Karpas-422 (cell line): ENCODE measurements at places on chromosomes 6 and 20. TPM values are rescaled to one million over a fixed set of nuclear protein-coding genes. Genes with fewer than 3 reads are reported as not detected.

GRIK2 gene
- total RNA-seq = 0.07 TPM in 2 replicates

CALHM4 gene
- total RNA-seq = not detected in 2 replicates

E2F1 gene
- 19.2 and 37.2 TPM in 2 replicates for total RNA-seq

DNA sequence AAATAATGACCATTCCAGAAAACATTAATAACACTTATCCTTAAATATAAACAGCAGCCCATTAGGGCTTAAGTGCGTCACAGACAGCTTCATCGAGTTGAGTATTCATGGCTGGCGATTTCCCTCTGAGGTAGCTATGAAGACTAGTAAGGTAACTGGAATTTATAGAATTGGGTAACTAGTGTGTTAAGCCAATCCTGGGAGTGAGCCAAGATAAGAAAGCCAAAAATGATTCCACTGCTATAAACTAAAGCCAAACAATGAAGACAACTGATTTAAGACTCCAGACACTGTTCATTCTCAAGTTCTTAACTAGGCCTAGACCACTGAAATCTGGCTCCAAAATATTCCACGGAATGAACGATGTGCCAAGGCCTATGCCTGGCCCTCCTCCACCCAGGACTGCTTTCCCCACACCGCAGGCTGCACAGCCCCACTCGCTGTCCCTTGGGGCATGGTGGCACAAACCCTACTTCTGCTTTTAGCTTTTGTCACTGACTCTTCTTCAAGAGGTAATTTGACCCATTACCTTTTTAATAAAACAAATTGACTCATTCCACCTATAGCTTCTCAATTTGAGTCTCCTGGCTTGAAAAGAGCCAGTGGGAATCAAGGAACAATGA is 66.0 kb downstream of the BLOC1S5 start:
- DNase-seq = peak; percentile 79

- DNase-seq = no peak
These were observed 107.4 kb downstream of the SAMD5 start for GRCh38 chr6:147615659-147616456.

GRCh38 chr6:67594366-67594765 is 1040.7 kb upstream of the ADGRB3 start:
- DNase-seq = no peak
